ENCODE measurements at places on chromosomes 4 and X. TPM values are rescaled to one million over a fixed set of nuclear protein-coding genes. Genes with fewer than 3 reads are reported as not detected.

DNA sequence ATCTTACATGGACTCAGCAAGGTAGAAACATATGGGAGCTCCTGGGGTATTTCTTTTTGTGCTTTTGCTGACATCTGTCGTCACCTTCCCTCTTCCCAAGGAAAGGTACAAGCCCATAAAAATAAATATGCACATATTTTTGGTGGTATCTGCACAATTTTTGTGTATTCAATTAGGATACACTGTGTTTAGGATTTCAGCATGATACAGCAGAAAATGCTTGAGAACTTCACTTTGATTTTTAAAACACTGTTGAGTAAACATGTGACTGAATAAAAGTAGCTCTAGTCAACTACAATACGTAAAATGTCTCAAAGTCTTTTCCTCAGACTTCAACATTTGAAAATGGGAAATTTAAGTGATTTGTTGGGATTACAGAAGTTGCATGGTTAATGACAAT is 99.4 kb upstream of the SPANXC start:
- no peak for DNase-seq

The PDZD4 gene
- 148 TPM for total RNA-seq

GRCh38 chr4:132827522-132827921 is 321.6 kb upstream of the PCDH10 start:
- DNase-seq = no peak

- DNase-seq = no peak
Observed at GRCh38 chr4:83440148-83440814, 15.3 kb downstream of the HELQ start.

DNA sequence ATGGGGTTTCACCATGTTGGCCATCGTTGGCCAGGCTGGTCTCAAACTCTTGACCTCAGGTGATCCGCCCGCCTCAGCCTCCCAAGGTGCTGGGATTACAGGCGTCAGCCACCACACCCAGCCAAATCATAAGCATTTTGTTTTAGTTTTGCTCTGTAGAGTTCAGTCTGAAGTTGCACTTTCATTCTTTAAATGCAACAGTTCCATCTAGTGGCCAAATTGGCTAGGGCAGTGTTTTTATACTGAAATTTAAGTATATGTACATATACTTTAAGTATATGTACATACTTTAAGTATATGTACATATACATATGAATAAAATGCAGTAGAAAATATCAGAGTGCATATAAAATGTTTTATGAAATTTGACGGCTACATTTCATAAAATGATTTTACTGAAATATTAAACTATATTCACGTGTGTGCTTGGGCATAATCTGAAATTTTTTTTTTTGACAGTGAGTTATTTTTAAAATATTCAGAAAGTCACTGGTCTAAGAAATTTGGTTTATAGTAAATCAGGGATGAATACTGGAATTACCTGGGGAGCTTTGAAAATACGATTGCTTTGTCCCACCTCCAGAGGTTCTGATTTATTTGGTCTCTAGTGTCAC is 145.5 kb downstream of the NWD2 start:
- DNase-seq = no peak

- DNase-seq = no peak
Observed at GRCh38 chr4:100287534-100287933, 97.3 kb upstream of the DDIT4L start.

The CFP gene
- total RNA-seq = 0.62 TPM

All from occipital lobe (tissue), 3 donors.